Left renal cortex interstitium (tissue), 4 donors: ENCODE measurements at places on chromosomes 7 and 10. TPM values are rescaled to one million over a fixed set of nuclear protein-coding genes. Genes with fewer than 3 reads are reported as not detected.

The CDH23 gene
- 1.7 TPM for polyA plus RNA-seq

The UROS gene
- 53.5 TPM for polyA plus RNA-seq

DNA sequence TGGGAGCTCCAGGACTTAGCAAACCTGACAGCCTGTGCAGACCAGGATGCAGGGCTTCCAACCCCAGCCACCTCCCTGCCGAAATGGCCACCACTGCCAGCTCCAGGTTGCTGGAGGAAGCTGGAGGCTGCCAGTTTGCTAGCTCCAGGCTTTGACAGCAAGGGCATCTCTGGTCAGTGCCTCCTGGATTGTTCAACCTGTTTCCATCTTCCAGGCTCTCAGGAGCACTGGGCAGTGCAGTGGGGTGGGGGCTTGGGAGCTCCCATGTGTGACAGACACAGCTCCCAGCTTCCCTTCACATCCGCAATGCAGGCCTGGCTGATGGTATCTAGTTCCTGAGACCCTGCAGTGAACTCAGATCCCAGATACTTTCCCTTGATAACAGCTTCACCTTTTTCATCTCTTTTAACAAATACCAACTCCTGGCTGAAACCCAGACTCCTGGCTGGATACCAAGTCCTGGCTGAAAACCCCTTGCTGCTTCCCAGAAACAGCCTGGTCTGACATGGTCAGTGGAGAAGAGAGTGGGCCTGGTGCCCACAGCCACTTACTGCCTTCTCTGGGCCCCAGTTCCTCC, 20.8 kb upstream of the RET start:
- DNase-seq, result no peak

DNA sequence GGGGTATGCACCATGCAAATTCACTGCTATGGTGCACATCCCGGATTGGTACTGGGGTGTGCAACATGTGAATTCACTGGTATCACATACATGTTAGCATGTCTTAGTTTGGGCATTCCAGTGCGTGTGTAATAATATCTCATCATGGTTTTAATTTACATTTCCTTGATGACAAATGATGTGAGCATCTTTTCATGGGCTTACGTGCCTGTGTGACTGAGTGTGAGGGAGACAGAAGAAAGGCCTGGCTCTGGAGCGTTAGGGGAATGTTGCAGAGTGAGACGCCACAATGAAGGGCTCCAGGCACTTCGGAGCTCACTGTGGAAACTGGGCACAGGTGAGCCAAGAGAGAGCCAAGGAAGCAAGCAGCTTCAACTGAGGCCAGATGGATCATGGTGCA, 162.6 kb downstream of the UBE2H start:
- DNase-seq, result no peak

DNA sequence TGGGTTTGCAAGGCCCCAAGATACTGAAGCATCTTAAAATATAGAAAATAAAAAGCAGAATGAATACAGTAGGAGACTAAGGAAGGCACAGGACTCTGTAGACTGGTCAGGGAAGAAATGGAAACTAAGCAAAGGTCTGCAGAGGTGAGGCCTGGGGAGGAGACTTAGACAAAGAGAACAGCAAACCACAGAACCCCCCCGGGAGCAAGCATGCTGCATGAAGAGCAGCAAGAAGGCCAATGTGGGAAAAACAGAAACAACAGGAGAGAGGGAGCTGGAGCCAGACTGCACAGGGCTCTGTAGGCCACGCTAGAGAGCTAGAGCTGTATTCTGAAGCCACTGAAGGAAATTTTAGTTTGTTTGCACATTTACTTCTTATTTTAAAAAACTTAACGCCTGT, 45.7 kb upstream of the ARID5B start:
- no peak for DNase-seq

GRCh38 chr7:142391191-142391992, 133.5 kb upstream of the PRSS58 start:
- no peak for DNase-seq

DNA sequence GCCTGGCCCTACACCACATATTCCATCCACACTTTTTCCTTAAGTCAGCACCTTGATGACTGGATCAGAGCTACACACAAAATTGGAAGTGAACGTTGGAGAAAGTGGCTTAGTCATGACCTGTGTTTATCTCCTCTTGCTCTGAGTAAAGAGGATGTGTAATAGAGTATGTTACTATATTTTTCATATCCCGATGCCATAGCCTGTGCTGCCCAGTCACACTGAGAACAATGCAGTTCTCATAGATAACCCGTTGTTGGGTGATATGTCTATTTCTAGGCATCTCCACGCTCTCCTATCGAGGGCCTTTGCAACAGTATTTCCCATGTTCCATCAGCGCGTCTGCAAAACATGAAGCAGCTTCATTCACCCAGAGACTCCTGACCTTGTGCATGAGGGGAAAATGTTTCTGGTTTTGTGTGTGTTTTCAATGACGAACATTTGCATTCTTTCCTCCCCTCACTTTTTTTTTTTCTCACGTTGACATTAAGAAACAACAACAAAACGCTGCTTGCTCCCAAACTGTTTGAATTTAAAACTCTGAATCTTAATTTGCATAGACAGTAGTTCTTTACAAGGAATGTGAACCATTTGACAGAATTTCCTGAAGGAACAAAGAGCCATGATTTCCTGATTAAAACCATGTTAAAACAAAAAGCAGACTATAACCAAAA, 43.4 kb downstream of the GRK5 start:
- no peak for DNase-seq

GRCh38 chr7:99244939-99245338, 27.7 kb upstream of the MYH16 start:
- DNase-seq, result no peak

The UCN3 gene
- polyA plus RNA-seq, result 3.3 TPM

- DNase-seq, result no peak
These were observed 40.5 kb upstream of the IL15RA start for GRCh38 chr10:6017781-6018354.

The CARD11 gene
- 1.1 TPM for polyA plus RNA-seq

GRCh38 chr10:116185199-116185867, 87.7 kb downstream of the GFRA1 start:
- DNase-seq, result no peak

The ZDHHC16 gene
- polyA plus RNA-seq, result 34.8 TPM
